T-helper 2 cell (primary cell): ENCODE measurements at places on chromosomes 2 and 18.

- no peak for DNase-seq
These were observed 27.9 kb upstream of the RPE start for GRCh38 chr2:209974576-209974975.

- DNase-seq: peak; percentile 77
These were observed 30.3 kb downstream of the MAIP1 start for GRCh38 chr2:199985625-199986207.

GRCh38 chr18:51229328-51229727 lies 31.8 kb upstream of the MEX3C start:
- no peak for DNase-seq

GRCh38 chr2:134269972-134270735 lies 16.3 kb downstream of the MGAT5 start:
- DNase-seq: no peak

- DNase-seq: no peak
These were observed 70.7 kb downstream of the SOS1 start for GRCh38 chr2:39050109-39050508.

DNA sequence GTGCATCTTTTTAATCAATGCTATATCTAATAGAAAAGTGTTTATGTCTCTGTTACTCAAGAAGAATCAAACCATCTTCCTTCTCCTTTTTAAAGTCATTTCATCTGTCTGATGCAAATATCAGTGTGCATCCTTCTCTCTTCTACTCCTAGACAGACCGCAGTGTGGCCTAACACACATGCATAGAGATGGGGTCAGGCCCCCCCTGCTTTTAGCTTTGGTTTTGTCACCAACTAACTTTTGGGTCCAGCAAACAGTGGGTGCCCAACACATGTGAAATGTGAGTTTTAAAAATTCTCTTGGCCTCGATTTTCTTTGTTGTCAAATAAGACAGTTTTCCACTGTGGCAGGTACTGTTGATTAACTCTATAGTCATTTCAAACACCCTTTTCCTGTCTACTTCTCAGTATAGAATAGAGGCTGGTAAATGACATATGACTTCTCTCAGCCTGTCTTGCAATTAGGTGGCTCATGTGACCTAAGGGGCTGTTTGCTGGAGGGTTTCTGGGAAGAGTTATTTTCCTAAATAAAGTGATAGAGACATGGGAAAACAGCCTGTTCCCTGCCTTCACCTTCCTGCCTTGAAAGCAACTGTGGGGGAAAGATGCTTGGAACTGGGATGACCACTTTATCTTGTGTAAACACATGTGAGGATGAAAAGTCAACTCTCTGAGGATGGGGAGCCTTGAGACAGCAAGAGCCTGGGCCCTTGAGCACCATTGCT lies 65.7 kb upstream of the DARS1 start:
- DNase-seq: peak; percentile 46

GRCh38 chr18:62569081-62569655 lies 46.3 kb downstream of the ZCCHC2 start:
- no peak for DNase-seq

GRCh38 chr2:45852450-45853150 lies 201.1 kb downstream of the PRKCE start:
- no peak for DNase-seq
